Right ventricle myocardium inferior (tissue), 1 donor: ENCODE measurements at places on chromosomes 1 and 21. TPM values are rescaled to one million over a fixed set of nuclear protein-coding genes. Genes with fewer than 3 reads are reported as not detected.

C1orf94 gene
- not detected for total RNA-seq

ANXA9 gene
- not detected for total RNA-seq

AIRE gene
- total RNA-seq, result not detected

DNAJC28 gene
- total RNA-seq, result 7.6 TPM

FOXO6 gene
- total RNA-seq, result 4.5 TPM

ASTN1 gene
- 0.35 TPM for total RNA-seq

MATN1 gene
- not detected for total RNA-seq

PRELP gene
- 27.1 TPM for total RNA-seq

OR10J1 gene
- total RNA-seq, result not detected

SYT14 gene
- not detected for total RNA-seq

LCE1E gene
- not detected for total RNA-seq

GRCh38 chr1:189637041-189637440, 840.6 kb downstream of the BRINP3 start:
- DNase-seq, result no peak

DNA sequence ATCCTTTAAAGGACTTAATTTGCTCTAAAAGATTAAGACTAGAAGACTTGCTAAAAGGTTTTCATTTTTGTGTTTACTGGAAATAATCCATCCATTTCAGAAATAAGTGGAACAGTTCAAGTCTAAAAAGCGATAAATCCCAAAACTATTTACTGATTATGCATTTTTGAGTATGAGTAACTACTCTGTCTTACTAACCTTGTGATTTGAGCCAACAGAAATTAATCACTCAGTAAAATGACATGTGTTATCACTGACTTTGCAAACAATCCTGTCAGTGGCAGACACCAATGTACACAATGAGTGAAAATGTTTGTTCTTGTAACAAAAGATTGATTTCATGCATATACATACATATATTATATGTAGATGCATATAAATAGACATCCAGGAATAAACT, 218.0 kb downstream of the DENND1B start:
- DNase-seq, result no peak

DNA sequence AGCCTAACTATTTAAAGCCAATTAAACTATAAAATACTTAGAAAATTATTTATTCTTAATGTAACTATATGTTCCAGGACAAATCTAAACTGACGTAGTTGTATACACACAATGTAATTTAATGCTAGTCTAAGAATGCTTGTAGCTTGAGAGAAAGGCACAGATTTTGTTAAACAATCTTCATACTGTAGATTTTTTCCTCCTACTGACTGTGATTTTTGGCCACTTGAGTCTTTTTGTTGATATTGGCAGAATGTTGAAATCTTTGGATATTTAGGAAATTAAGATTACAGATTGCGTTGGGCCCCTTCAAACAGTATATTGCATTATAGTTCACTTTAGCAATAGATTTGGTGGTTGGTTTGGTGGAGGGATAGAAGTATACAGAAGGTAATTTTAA, 40.5 kb downstream of the ATF3 start:
- DNase-seq, result no peak

DNA sequence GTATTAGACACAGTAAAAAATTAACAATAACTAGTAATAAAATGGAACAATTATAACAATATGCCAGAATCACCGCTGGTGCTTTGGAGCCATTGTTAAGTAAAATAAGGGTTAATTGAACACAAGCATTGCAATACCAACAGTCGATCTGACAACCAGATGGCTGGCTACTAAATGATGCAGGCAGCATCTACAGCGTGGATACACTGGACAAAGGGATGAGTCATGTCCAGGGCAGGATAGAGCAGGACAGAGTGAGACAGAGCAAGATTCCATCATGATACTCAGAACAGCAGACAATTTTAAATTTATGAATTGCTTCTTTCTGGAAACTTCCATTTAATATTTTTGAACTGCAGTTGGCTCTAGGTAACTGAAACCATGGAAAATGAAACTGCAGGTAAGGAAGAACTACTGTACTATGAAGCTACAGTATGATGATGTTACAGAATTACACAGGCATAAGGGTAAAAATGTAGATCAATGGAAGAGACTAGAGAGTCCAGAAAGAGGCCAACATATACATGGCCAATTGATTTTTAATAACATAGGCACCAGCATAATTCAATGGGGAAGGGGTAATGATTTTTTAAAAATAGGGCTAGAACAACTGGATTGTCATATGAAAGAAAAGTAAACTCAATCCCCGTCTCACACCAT, 168.7 kb downstream of the RRAGC start:
- no peak for DNase-seq

DNA sequence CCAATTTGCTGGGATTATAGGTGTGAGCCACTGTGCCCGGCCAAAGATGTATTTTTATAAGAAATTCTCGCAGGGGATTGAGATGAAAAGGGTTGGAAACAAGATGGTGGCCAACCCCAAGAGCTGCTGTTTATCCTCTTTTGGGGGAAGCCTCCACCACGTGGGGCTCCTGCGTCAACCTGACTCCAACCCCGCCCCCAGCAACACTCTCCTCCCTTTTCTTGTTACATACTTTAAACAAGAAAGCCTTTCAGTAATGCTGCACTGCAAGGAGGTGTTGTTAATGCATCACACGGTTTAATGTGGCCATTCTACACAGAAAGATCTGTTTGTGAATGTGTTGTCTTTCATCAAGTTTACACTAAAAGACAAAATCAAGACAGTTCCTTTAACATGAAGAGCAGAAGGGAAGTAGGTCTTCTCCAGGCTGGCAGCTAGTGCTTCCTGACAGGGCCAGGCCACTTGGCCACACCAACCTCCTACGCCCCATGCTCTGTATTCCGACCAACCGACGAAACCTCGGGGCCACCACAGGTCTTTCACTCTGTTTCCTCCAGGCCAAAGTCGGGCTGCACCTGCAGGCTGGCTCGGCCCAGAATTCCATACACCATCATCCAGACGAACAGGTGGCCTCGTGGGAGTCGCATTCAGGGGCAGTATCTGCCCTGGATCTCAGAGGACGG, 25.9 kb downstream of the C2CD2 start:
- no peak for DNase-seq

DNA sequence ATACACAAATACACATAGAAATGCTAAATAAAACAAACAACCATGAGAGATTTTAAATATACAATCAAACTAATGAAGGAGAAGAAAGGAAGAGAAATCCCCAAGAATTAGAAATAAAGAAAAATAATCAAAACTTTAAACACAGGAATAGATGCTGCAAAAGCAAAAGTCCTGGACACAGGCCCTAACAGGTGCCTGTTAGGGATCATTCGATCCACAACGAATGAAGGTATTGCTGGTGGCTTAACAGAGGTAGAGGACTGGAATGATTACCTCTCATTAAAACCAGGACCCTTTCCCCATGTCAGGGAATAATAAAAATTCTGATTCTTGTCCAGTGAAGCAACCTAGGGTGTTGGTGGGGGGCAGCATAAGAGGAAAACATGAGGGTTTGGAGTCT, 56.8 kb downstream of the CDC42BPA start:
- no peak for DNase-seq

- no peak for DNase-seq
Measured at GRCh38 chr1:197181982-197182381, 35.5 kb upstream of the ASPM start.

DNA sequence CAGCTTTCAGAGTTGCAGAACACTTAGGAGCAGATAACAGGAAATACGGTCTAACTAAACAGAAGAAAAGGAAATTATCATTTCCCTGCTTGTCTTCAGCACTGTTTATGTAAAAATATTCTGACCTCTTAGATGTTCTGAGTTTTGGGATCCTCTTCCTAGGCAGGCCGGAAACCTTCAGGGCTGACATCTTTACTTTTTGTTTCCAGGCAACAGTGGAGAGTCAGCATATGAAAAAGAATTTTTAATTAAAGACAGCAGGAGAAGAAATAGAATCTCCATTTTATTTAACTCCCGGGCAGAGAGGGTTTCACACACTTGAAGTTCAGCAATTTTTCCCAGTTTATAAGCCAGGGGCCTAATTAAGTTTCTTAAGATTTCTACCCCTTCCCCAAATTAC, 5.1 kb upstream of the RIPPLY3 start:
- no peak for DNase-seq

- DNase-seq, result no peak
Measured at GRCh38 chr1:15433471-15433870, 4.8 kb upstream of the CTRC start.

- no peak for DNase-seq
Measured at GRCh38 chr21:35506352-35506751, 457.2 kb upstream of the RUNX1 start.

DNA sequence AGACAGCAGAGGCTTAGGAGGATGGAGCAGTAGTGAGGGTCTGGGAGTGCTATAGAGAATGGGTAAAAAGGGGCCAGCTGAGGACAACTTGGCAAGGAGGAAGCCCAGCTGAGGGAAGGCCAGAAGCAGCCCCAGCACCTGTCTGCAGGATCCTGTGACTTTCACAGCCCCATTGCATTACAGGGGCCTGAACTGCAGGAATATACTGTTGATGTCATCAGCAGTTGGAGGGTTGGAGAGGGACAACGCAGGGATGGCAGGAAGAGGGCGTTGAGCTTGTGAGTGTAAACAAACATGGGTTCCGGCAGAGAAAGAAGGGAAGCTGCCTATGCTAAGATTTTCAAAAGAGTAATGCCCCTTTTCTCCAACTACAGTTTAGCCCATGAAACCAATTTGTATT, 628.5 kb downstream of the SMYD3 start:
- no peak for DNase-seq

GRCh38 chr1:109131800-109132199, 17.9 kb downstream of the ELAPOR1 start:
- no peak for DNase-seq

GRCh38 chr1:167171286-167171929, 49.3 kb upstream of the POU2F1 start:
- no peak for DNase-seq

GRCh38 chr1:102978874-102979273, 129.4 kb downstream of the COL11A1 start:
- no peak for DNase-seq

DNA sequence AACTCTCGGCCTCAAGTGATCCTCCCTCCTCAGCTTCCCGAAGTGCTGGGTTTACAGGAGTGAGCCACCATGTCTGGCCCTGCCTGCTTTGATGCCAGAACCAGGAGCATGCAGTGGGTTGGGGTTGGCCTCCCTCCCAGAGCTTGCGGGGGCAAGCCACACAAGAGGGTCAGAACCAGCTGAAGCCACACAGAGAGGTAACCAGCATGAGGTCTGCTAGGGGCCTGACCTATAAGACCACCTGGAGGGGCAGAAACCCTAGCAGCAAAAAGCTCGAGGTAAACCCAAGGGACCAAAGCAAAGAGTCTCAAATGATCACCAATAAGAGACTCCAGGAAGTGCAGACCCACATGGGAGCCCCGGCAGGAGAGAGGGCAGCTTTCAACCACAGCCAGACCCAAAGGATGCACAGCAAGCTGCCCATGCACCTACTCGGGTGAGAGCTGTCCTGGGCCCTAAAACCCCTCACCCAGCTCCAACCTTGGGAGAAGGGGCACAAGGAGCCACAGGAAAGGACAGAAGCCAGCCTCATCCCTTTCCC, 81.2 kb downstream of the TOMM20 start:
- DNase-seq, result no peak

- DNase-seq, result peak; percentile 90
Measured at GRCh38 chr1:31394584-31395193, 18.3 kb upstream of the SERINC2 start.

DNA sequence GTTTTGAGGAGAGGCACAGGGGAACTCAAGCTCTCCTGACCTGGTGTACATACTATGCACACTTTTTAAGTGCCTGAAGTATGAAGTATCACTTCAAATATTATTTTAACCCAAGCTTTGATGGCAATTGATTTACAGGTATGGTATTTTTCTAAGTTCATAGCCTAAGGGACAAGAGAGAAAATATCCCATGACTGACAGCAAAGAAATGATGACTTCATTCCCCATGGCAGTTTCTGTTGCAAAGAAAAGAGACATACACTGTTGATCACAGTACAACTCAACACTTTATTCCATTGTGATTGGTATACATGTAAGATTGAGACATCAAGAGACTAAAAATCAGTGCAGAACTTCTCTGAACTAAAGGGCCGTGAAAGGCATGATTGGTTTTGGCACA, 41.8 kb upstream of the BCL10 start:
- DNase-seq, result no peak

- no peak for DNase-seq
Measured at GRCh38 chr1:115907092-115907491, 66.2 kb upstream of the NHLH2 start.

DNA sequence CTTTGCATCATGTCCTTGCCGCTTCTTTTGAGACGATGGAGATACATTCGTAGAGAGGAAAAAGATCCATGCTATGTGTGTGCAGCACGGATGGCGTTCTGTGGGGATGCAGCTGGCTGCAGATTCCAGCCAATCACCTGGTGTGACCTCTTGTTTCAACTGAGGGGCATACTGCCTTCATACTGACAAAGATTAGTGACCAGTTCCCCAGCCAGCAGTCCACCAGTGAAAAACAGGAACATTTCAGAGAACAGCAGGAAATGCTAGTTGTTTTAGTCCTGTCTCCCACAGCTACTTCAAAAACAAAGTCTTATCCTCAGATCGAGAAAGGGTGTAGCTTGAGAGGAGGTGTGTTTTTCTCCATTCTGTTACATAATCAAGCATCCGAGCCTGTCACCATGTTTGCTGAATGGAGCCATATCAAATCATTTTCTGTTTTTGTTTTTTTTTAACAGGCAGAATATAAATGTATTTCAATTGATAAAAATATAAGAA, 255.7 kb upstream of the FMN2 start:
- DNase-seq, result no peak

DNA sequence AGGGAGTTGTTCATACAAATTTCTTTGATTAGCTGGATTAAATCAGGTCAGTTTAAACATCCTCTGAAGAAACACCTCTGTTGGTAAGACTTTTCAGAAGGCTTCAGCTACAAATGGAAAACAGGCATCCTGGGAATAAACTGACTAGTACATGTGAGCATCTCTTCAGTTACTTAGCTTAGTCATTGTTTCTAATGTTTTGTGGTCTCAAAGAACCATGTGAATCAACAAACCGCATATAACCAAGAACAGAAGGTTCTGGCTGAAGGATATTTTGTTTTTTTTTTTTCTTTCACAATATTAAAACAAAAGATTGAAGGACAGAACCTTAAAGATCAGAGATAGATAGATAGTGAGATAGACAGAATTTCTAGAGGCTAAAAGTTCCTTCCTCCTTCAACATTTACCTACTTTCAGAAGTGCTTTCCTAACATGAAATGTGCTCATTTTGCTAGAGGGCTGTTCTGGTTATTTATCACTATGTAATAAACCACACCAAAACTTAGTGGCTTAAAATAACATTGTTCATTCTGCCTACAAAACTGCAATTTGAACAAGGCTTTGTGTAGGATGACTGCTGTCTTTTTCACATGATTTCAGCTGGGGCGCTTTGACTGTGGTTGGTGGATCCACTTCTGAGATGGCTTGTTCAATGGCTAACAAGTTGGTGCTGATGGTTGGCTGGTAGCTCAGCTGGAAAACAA, 119.8 kb upstream of the PTGFR start:
- no peak for DNase-seq
